GF-D8 (cell line): ENCODE measurements at places on chromosomes 2 and 18.

- peak; percentile 85 for DNase-seq
Measured at GRCh38 chr2:60439219-60439974, 114.1 kb downstream of the BCL11A start.

- DNase-seq = no peak
Measured at GRCh38 chr2:42819160-42819559, 26.8 kb upstream of the HAAO start.

DNA sequence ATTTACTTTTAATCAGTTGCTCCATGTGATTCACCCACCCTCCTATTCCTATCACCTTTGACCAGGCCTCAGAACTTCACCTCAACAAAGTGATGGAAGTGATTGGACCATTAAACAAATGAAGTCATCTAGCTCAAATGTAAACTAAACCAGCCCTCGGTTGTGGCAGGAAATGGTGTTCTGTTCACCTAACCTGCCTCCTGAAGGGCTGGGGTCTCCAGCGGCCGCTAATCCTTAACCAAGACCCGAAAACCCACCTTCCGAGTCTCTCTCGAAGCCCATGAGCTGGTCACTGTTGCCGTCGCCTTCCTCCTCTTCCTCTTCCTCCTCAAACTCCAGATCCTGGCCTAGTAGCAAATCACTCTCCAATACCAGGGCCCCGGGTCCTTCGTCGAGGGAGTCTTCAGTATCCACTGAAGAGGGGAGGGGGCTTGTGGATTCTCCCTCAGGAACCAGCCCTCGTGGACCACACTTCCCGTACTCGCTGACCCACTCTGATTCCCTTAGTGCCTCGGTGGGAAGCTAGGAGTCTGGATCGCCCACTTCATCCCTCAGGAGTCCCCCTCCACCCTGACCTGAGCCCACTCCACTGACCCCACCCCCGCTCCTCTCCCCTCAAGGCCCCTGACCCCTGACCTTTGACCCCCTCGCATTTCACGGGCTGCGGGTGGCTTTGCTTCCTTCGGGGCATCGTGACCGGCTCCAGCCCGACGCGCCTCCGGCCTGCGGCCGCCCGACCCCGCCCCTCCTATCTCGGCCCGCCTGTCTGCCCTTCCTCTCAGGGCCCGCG lies 503 bp downstream of the ZNF513 start:
- DNase-seq = no peak

DNA sequence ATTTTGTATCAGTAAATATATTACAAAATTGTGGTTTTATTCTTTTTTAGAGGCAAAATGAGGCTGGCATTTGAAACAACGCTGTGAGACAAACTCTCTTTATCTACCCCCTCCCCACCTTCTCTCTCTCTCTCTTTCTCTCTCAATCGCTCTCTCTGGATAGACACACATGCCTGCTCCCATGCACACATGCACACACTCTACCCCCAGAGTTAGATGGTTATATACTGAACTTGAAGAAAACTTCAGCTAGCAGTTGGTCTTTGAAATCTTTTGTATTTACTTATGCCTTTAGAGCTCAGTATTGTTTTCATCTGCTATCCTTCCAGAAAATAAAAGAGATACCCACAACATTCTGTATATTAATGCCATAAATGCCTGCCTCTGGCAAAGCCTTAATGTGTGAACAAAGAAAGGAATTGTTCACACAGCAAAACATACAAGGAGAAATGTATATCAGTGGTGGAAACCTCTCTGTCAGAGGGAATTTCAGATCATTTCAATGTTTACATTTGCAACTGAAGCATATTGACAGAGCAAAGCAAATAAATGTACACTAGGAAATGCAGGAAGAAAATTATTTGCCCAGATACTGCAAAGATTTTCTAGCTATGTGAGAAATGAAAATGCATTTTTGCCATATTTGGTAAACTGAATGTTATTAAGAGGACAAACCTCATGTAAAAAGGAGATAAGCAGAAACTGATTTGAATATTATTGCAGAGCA lies 217.0 kb upstream of the UBE2E3 start:
- no peak for DNase-seq

- DNase-seq = no peak
Measured at GRCh38 chr2:138087751-138088593, 123.7 kb downstream of the HNMT start.

- no peak for DNase-seq
Measured at GRCh38 chr2:223040527-223040926, 11.5 kb upstream of the KCNE4 start.

DNA sequence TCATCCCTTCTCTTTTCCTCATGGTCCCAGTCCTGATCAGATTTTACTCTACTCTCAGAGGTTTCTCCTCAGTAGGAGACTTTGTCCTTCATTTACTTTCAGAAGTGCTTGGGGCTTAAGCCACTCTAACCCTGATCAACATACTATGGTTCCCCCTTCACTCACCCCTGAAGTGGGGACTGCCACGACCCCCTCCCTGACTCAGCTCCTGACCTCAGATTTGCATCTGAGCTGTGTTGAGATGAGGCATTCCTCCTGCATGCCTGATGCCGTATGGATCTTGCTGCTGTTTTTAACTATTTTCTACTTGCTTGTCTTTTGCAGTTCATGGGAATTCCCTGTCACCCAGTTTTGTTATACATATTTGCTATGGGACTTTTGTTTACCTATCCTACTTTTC lies 306.7 kb upstream of the CHST9 start:
- no peak for DNase-seq

GRCh38 chr2:197810016-197810415 lies 5.6 kb downstream of the PLCL1 start:
- DNase-seq = no peak

DNA sequence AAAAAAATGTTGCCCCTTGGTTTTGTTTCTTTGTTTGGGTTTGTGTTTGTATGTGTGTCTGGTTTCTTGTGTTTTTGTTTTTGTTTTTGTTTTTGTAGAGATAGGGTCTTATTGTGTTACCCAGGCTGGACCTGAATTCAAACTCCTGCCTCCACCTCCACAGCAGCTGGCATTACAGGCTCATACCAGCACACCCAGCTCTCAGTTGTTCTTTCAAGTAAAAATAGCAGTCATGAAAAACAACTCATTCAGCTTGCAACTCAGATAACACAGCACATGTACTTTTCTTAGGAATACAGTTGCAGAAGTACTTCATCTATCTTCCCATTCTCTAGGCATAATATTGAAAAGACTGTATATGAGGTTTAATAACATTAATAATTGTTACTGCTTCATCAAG lies 37.0 kb downstream of the ZC3H8 start:
- no peak for DNase-seq

- DNase-seq = no peak
Measured at GRCh38 chr2:189866296-189866695, 82.0 kb downstream of the PMS1 start.

DNA sequence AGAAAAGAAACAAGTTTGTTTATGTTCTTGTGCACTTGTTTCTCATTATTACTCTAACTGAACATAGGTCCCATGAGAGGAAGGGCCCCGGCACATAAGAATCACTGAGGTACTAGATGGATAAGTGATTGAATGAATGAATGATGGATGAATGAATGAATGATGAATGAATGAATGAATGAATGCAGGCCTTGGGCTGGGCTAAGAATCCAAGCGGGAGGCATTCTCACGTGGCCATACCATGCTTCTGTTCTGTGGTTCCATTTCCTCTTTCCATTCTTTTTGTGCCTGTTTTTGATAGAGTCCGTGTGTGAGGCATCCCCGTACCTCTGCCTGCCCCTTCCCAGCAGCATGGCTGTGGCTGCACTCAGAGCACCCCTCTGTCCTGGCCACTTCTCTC lies 94.8 kb downstream of the SH3BP4 start:
- no peak for DNase-seq

- DNase-seq = no peak
Measured at GRCh38 chr2:46850742-46851141, 64.9 kb downstream of the MCFD2 start.
